NCI-H2107 (cell line): ENCODE measurements at places on chromosomes 3 and 15.

DNA sequence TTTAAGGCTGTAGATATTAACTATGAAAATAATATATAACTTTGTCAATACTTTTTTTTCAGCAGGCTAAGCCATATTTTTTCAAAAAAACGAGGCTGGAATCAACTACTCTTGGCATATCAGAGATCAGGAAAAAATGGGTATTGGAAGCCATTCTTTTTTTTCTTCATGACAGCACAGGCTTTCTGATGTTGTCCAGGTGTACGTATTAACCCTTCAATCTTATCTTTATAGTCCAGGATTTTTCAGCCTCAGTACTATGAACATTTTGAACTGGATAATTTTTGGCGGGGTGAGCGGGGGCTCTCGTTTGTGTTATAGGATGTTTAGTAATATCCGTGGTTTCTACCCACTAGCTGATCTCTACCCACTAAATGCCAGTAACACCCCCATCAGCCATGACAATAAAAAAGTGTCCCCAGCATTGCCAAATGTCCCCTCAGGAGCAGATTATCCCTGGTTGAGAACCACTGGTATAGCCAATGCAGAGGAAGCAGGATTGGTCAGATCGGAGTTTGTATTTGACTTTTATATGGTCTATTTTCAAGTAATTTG lies 52.0 kb downstream of the PLCL2 start:
- no peak for DNase-seq

DNA sequence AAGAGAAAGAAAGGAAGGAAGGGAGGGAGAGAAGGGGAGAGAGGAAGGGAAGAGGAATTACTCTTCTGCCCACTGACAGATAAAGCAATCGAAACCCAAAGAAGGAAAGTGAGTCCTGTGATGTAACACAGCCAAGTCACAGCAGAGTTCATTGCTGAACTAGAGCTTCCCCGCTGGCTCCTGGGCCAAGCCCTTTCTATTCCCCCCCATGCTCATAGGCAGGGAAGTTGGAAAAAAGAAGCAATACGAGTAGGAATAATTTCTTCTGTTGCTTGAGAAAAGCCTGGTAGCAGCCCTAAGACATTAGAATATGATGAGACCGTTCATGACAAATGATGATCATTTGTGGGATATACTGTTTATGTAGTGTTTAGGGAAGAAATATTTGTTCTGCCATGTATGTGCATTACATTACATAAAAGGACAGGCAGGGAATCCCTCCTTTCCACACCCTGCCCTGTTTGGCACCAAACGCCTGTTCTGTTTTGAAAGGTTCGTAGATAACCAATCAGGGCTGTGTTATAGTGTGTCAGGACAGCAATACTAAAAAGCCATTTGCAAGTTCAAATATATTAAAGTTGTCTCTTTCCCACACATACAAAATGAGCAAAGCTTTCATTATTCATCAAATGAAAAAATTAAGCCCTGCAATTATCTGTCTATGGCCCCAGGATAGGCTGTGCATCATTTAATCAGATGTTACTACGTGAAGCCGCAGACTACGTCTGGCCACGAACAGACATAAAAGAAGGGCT lies 111.0 kb upstream of the TRPM1 start:
- DNase-seq = no peak

DNA sequence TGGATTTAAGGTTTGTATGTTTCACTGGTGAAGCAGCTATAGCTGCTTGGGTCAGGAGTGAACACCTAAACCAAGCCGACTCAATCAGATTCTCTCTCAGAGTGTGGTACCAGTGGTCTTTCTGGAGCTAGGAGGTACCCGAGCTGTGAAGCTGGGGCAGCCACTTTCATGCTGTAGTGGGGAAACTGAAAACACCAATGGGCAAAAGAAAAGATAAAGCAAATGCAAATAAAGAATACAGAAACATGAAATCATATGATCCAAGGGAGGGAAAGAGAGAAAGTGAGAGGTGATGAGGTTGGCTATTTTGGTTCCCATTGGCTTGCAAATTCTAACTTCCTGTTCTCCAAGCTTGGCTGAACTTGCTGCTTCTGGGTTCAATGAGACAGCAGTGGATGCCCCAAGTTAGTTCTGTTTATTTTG lies 212.3 kb upstream of the CFAP20DC start:
- no peak for DNase-seq

GRCh38 chr3:152466784-152467183 lies 198.1 kb downstream of the MBNL1 start:
- DNase-seq = no peak

- no peak for DNase-seq
Measured at GRCh38 chr3:98966862-98967546, 65.5 kb upstream of the DCBLD2 start.

DNA sequence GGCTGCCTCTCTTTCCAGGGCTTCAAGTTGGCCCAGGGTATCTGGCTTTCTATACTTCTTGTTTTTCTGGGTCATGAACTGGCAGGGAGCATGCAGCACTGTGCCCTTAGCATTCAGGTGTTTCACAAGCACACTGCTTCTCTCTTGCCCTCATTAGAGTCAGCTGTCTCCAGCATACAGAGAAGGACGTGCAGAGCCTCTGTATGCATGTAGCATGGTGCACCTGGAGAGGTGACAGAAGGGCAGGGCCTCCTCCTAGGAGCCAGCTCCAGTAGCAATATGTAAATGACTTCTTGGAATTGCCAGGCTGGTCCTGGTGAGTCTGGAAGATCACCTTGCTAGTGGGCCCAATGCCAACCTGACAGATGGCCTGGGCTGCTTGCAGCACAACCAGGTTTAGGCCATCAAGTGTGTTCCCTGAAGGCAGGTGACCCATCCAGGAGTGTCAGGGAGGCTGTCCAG lies 44.8 kb upstream of the ATP2C1 start:
- DNase-seq = peak; percentile 87

DNA sequence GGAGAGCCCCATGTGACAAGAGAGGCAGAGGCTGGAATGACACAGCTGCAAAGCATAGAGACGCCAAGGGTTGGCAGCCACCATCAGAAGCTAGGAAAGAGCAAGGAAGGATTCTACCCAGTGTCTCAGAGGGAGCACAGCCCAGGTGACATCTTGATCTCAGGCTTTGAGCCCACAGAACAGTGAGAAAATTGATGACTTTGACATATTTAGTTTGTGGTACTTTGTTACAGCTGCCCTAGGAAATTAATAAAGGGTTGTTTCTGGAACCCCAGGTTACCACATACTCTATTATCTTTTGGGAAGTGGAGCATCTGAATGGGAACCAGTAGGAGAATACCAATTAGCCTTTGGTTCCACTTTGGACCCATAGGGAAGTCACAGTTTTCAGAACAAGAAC lies 231.7 kb downstream of the ZNF621 start:
- DNase-seq = no peak

GRCh38 chr3:56918111-56918568 lies 116.4 kb upstream of the ARHGEF3 start:
- DNase-seq = no peak

DNA sequence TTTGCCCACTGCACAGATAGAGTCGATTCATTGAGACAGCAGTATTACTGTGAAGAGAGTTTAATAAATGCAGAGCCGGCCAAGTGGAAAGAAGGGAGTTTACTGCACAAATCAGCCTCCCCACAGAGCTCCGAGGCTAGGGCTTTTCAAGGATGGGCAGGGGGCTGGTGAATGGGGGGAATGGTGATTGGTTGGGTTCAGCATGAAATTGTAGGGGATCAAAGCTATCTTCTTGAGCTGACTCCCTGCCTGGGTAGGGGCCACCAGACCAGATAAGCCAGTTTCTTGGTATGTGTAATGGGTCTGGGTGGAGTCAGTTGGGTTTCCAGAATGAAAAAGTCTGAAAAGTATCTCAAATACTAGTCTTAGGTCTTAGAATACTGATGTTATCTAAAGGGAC lies 66.6 kb downstream of the SYNPR start:
- DNase-seq = no peak

GRCh38 chr3:114634635-114635034 lies 340.8 kb downstream of the TIGIT start:
- no peak for DNase-seq

GRCh38 chr3:62611541-62612240 lies 238.3 kb upstream of the FEZF2 start:
- DNase-seq = no peak

DNA sequence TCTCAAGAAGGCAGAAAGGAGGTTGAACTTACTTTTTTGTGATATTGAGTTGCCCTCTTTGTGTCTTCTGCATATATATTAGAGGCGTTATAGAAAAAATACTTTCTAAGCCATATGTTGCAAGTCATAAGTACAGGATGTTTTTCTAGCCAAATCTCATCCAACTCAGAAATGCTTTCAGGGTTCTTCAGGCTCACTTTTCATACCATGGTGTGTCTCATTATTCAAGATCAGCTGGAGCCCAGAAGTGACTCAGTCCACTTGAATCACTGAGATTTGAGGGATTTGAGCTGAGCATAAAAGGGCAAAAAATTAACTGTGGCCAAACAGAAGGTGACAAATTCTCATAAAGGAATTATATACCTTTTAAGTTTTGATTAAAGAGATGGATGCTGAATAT lies 157.3 kb downstream of the WNT5A start:
- no peak for DNase-seq

GRCh38 chr3:37628711-37629301 lies 232.9 kb upstream of the CTDSPL start:
- no peak for DNase-seq

- no peak for DNase-seq
Measured at GRCh38 chr15:90597577-90597976, 67.9 kb downstream of the CRTC3 start.

- no peak for DNase-seq
Measured at GRCh38 chr15:57503051-57503702, 88.5 kb upstream of the MYZAP start.

- DNase-seq = no peak
Measured at GRCh38 chr3:127647166-127647844, 18.3 kb downstream of the PODXL2 start.

GRCh38 chr15:42371096-42371495 lies 11.8 kb downstream of the CAPN3 start:
- no peak for DNase-seq

- peak; percentile 65 for DNase-seq
Measured at GRCh38 chr3:98770261-98771039, 7.3 kb downstream of the ST3GAL6 start.

GRCh38 chr3:32414522-32415202 lies 23.0 kb downstream of the CMTM7 start:
- no peak for DNase-seq

GRCh38 chr3:197393711-197394110 lies 95.3 kb upstream of the DLG1 start:
- DNase-seq = no peak

DNA sequence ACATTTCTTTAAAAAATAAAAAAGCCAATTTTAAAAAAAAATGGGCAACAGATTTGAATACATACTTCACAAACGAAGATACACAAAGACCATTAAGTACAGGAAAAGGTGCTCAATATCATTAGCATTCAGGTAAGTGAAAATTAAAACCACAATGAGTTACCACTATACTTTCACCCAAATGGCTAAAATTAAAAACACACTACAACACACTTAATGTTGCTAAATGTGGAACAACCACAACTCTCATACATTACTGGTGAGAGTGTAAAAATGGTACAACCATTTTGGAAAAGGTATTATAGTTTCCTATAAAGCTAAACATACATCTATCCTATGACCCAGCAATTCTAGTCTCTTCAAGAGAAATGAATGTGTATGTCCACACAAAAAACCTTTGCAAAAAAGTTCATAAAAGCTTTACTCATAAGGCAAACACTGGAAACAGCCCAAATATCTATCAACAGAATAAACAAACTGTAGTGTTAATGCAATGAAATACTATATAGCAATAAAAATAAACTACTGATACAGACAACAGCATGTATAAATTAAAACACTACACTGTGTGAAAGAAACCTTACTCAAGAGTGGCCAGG lies 14.9 kb downstream of the IP6K1 start:
- no peak for DNase-seq

GRCh38 chr3:4581124-4581424 lies 87.9 kb downstream of the ITPR1 start:
- DNase-seq = no peak

- DNase-seq = no peak
Measured at GRCh38 chr3:15796771-15797641, 773 bp downstream of the ANKRD28 start.

DNA sequence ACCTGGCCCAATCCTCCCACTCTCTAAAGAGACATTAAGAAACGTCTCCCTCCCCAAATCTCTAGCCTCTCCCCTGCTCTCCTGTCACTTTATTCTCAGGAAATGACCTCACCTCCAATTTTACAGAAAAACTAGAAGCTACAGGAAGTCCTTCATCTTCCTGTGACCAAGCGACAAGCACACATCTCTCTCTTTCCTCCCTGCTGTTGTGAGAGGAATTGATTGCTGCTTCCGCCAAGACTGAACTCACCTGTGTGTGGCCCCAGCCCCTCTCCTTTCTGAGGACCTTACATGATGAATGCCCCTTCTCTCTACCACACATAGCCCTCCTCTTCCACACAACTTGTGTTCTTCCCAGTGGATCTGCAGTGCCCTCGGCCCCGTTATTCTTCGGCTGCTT lies 18.2 kb downstream of the DNAJB8 start:
- DNase-seq = no peak

DNA sequence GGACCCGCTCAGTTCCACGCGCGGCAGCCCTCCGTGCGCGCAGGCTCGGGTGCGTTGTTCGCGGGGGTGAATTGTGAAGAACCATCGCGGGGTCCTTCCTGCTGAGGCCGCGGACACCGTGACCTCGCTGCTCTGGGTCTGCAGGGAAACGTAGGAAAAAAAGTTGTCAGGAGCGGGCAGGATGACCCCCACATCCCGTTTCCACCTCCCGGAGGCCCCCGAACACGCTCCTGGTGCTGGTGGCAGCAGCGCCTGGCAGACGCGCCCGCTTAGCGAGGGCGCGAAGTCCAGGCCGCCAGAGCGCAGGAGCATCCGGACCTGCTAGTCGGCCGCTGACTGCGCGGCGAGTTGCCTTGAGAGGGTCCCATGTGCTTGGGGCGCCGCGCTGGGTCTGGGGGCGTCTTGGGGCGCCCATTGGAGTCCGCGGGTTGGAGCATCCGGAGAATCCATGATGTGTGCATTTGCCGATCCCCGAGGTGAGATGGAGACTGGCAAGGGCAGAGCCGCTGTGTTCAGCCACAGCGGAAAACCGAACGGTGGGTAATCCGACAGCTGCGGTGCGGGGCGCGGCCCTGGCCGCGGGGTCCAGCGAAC lies 520 bp downstream of the GREM1 start:
- no peak for DNase-seq

GRCh38 chr3:82556113-82556512 lies 794.7 kb upstream of the GBE1 start:
- DNase-seq = peak; percentile 29

DNA sequence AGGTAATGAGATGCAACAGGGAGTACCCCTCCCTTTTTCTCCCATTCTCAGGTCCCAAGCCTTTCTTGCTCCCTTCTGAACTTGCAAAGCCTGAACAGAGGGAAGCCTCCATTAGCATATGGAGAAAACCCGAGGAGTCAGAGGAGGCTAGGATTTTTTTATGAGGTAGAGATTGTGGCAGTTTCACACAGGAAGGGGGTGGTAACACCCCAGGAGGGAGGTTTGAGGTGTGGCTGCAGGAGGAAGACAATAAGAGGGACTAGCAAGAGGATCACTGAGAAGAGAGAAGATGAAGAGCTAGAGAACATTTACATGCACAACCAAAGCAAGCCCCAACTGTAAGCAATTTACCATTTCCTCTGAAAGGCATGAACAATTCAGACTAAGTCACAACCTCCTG lies 322.7 kb downstream of the SV2B start:
- no peak for DNase-seq
